NCI-H1436 treated with DMSO at 0.1 percent for 48 hours (cell line): ENCODE measurements at places on chromosomes 6 and 20.

- DNase-seq, result peak; percentile 23
Observed at GRCh38 chr6:24125980-24126379, at the start of gene NRSN1. NRSN1 (plus strand) TSS chr6:24126215; CDS start chr6:24134328, 8,113 bp downstream.

DNA sequence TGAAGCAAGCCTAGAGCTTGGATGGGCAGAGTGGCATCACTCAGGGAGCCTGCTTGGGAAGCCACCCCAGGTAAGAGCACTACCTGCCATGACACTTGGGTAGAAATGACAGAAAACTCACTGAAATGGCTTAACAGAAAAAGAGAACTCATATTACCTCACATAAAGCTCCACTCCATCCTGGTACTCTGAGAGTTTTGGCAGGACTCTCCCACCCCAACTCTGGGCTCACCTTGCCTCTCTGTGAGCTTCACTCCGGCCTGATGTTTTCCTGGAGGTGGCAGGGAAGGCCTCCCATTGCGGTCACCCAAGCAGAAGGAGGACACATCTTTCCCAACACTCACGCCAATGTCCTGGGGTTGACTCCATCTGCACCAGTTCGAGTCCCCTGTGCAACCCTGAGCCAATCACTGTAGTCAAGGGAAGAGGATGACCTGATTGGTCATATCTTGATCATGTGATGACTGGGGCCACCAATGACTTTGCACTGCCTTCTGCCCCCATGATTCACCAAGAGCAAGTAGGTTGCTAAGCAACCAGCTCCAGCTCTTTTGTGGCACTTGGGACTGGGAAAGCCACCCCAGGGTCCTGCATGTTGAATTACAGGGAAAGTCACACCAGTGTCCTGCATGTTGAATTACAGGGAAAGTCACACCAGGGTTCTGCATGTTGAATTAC is 446.1 kb upstream of the SULF2 start:
- no peak for DNase-seq

- DNase-seq, result no peak
Observed at GRCh38 chr6:37618916-37619590, 78.6 kb downstream of the MDGA1 start.

DNA sequence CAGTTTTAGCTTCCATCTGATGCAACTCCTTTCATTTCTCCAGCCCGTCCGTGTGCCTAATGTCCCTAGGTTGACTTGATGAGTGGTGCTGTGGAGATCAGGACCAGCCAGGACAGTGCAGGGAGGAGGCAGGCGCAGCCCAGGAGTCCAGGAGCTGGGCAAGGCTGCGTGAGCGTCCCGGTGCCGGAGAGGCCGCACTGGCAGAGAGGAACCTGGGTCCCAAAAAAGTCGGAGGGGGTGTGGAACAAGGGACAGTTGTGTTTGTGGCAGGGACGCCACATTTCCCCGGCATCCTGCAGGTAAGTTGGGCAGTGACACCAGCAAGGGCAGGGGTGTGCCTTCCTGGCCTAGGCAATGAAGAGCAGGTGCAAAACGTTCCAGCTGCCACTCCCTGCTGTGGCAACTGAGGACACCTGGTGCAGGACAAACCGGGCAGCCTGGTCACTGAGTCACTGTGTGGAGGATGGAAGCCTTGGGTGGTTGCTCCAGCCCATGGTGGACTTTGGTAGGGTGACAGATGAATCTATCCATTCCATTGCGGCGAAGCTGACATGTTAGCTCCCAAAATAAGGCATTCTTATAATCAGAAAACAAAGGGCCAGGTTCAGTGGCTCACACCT is 53.2 kb downstream of the RAMACL start:
- no peak for DNase-seq

GRCh38 chr20:52965819-52966218 is 6.3 kb upstream of the TSHZ2 start:
- DNase-seq, result no peak

- no peak for DNase-seq
Observed at GRCh38 chr6:142975365-142975764, 30.4 kb upstream of the HIVEP2 start.

DNA sequence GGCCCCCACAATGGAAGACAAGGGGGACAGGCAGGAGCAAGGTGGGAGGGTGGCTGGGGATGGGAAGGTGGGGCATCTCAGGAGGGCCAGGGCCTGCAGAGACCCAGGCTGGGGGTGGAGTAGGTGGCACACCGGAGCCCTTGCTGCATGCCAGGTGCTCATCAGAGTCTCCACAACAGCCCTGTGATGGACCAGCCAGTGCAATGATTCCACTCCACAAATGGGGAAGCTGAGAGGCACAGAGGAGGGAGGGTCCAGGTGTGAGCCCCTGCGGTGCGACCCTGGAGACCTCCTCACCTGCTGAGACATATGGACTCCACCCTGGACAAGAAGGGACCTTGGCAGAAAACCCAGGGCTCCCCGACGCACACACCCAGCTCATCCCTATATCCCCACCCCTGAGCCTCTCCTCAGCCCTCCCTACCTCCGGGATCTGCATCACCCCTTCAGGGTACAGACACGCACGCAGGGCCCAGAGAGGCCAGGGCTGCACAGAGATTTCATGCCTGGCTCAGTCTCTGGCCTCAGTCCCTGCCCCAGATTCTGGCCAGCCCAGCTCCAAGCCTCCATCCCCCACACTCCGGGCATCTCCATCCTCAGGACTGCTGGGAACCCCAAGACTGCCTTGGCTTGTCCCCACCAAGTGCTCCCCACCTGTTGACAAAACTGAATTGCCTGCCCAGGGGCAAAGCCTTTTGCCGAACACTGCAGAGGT is 7.1 kb upstream of the GRM4 start:
- DNase-seq, result no peak

- no peak for DNase-seq
Observed at GRCh38 chr6:157479464-157480303, 98.7 kb downstream of the ZDHHC14 start.

- DNase-seq, result no peak
Observed at GRCh38 chr6:106763361-106763760, 134.0 kb downstream of the QRSL1 start.

- DNase-seq, result no peak
Observed at GRCh38 chr20:44678990-44679611, 27.6 kb upstream of the ADA start.
